ENCODE measurements at places on chromosomes 1 and 21.

DNA sequence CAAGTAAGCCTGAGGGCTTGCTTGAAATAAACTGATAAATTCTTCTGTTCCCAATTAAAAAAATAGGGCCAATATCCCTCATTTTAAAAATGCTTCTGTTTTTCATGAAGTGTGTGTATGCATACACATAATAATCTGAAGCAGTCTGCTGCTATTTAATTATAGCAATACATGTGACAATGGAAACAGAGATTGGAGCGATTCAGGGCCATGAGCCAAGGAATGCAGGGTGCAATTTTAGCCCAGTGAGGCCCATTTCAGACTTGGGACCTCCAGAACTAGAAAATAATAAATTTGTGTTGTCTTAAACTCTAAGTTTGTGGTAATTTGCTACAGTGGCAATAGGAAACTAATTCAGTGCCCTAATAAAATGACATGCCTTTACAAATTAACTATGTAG is 264.9 kb downstream of the LTN1 start:
- DNase-seq = no peak

DNA sequence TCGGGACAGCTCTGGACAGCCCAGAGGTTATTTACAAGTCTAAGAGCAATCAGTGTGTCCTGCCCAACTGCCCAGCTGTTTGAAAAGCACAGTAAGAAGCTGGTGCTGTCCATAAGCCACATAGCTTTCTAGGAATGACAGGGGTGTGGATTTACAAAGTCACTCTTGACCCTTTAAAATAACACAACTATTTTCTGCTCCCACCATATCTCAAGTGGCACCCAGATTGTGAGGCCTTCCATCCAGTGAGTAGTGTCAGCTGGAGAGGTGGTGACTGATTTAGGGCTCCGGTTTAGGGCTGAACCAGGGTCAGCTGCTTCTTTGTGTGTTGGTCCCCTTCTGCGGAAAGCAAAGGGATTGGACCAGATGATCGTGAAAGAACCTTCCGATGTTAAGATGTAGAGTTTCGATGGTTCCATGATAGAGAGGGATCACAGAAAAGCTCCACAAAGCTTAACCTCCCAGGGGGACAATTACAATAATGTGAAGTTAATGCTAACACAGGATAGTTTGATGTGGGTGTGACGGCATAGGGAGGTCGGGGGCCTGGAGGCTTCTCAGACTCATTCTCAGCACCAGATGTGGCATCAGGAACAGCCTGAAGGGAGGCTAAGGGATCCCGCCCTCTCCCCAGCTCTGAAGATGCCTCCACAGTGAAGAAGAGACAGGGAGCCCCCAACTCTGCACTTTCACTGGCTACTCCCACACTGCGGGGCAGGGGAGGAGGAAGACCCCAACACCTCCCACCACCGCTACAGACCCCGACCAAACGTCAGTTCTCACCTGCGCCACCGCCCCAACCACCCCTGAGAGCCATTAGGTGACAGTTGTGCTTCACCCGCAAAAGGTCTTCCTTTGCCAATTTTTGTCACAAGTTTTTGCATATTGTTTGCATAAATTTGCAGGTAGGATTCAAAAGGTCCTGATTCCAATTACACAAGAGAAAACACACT is 40.6 kb downstream of the LRRC3 start:
- DNase-seq = no peak

DNA sequence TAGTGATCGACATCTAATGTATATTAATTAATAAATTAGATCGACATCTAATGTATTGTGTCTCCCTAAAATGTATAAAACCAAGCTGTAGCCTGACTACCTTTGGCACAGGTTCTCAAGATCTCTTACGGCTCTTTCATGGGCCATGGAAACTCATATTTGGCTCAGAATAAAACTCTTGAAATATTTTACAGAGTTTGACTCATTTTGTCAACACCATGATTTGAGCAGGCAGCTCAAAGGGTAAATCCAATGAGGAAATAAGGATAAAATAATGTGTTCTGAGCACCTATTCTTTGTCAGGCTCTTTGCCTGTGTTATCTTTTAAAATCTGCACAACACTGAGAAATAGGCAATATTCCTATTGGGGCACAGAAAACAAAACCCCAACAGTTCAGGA is 223.4 kb upstream of the DUSP10 start:
- DNase-seq = no peak

DNA sequence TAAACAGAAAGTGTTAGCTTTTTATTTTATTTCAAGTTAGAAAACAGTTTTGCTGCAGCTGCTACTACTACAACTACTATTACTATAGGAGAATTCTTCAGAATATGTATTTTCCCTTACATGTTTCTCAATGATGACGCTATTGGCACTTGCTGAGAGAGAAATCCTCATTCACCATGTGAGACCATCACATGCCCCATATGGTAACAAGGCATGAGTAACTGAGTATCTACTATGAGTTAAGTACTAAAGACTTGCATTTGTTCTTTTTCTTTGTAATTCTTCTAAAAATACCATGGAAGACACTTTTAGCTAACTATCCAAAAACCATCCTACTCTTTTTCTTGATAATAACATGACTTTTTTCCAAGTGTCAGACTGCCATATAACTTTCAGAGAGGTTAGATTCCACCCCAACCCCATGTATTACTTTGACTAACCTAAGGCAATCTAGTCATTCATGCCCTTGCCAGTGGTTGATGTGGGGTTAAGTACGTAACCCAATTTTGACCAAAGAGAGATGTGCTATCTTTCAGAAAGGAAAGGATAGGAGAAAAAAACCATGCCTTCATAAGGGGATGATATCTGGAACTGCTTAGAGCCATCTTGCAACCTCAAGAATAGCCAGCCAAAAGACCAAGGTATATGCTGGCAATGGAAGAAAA is 42.9 kb downstream of the COP1 start:
- no peak for DNase-seq

DNA sequence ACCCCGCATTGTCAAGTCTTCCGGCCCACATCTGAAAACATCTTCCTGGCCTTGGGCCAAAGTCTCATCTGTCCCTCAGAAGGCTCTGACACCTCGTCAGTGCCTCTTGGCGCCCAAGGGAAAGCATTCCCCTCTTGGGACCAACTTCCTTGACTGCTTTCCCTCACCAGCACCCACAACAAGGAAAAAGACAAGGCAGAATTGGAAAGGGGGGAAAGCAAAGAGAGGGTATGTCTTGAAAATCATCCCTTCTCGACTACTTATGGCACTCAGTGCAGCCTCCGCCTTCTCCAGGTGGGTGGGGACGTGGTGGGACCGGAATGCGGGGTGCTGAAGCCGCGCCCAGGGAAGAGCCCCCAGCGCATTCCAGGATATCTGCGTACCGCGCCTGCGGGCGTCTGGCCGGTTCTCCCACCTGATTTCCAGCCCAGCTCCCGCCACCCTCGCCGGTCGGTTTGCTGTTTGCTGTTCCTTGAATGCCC is 554 bp upstream of the SLC39A1 start:
- DNase-seq = peak; percentile 81

DNA sequence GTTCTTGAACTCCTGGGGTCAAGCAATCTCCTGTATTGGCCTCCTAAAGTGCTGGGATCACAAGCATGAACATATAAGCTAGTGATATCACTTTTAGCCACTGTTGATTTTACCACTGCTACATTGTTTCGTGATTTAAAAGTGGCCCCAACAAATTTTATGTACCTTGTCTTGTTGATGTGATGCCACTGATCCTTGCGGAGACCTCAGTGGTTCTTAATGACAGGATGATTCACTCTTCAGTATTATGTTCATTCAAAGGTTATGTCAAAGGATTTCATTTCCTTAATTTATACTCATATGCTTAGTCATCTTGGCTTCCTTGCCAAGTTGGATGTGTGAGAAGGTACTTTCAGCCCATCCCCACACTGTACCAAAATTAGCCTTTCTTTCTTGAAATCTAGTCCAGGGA is 12.1 kb downstream of the PRKACB start:
- no peak for DNase-seq

DNA sequence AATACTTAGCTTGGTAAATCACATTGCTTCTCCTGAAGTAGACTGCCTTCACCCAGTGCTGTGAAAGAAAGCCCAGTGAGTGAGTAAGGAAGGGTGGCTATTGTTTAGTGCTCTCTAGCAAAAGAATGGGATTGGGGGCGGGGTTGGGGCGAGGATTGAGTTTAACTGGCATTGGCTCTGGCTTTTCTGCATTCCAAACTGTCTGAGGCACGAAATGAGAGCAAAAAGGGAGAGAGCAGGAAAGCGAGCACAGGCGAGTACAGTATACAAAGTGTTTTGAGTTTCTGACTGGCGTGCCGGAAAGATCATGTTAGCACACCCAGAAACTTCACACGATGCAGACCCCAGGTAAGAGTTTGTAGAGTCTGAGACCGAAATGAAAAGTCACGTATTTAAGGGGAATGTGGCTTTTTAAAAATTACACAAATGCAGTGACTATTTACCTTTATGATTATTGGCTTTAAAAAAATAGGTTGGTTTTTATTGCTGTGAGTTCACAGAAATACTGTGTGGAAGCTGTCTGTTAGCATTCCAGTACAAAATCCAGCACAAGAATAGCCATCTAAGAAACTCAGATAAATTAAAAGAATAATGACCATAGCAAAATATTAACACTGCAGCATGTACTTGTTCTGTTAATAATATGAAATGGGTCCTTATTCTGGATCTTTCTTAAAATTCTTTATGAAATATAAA is 155.4 kb downstream of the CLEC20A start:
- peak; percentile 96 for DNase-seq

DNA sequence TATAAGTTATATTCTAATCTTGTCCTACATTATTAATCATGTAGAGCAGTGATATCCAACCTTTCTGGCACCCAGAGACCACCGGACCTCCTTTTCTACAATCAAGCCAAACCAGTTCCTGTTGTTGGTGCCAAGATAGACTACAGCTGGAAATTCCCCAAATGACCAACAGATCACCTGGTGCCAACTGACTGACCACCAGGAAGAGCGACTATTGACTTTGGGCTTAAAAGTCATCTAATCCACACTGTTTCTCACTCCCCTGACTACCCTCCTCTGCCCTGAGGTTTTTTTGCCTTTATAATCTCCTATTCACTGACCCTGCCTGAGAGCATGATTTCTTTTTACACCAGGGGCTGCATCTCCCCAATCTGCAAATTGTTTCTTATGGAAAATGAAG is 425.2 kb downstream of the TTLL7 start:
- DNase-seq = no peak

GRCh38 chr1:201502511-201502857 is 4.4 kb downstream of the CSRP1 start:
- no peak for DNase-seq

GRCh38 chr1:43021547-43022474 is 63.1 kb upstream of the SLC2A1 start:
- DNase-seq = no peak

DNA sequence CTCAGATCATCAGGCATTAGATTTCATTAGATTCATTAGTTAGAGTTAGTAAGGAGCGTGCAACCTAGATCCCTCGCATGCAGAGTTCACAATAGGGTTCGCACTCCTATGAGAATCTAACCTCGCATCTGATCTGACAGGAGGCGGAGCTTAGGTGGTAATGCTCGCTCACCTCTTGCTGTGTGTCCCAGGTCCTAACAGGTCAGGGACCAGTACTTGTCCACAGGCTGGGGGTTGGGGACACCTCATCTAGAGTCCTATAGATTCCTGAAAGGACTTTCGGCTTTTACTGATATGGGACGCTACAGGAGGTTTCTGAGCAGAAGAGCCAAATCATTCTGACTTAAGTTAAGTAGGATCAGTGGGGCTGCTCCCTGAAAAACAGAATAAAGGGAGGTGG is 91.4 kb downstream of the AKT3 start:
- DNase-seq = no peak

Measured in HAP-1 (cell line).